ENCODE measurements at places on chromosomes 16 and 17.

DNA sequence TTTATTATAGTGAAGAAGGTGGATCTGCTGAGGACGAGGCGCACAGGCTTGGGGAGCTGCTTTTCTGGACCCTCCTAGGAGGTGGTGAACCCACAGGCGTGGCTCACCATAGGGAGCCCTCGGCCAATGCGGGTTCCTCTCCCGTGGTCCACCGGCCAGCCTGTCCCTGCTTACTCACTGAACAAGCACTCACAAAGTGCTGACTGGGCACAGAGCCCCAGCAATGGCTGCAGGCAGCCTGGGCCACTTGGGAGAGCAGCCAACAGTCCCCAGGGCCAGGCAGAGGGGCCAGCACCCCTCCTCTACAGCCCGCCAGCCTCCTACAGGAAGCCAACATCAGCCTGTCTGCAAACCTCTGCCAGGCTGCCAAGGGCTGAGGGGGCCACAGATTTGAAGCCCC lies 19.1 kb upstream of the NCBP3 start:
- DNase-seq: no peak

DNA sequence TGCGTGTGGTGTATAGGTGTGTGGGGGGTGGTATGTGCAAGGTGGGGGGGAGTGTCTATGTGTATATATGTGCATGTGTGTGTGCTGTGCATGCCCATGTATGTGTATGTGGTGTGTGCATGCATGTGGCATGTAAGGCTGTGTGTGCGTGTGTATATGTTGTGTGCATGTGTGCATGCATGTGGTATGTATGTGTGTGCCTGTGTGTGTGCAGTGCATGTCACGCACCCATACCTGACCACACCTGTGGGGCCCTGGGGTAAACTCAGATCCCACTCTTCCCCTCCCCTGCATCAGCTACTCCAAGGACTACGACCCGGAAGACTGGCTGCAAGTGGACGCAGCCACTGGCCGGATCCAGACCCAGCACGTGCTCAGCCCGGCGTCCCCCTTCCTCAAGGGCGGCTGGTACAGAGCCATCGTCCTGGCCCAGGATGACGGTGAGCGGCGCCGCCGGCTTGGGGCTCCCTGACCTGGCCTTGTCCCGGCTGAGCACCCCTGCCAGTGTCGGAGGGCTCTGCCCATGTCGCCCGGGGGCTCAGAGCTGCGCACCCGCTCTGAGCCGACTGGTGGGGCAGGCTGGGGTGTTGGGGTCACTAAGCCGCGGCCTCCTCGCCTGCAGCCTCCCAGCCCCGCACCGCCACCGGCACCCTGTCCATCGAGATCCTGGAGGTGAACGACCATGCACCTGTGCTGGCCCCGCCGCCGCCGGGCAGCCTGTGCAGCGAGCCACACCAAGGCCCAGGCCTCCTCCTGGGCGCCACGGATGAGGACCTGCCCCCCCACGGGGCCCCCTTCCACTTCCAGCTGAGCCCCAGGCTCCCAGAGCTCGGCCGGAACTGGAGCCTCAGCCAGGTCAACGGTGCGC lies 9.1 kb downstream of the SLC22A31 start:
- DNase-seq: peak; percentile 31

- DNase-seq: no peak
Measured at GRCh38 chr16:56233795-56234566, 42.7 kb downstream of the GNAO1 start.

- no peak for DNase-seq
Measured at GRCh38 chr17:19787733-19788357, 39.7 kb upstream of the ALDH3A1 start.

DNA sequence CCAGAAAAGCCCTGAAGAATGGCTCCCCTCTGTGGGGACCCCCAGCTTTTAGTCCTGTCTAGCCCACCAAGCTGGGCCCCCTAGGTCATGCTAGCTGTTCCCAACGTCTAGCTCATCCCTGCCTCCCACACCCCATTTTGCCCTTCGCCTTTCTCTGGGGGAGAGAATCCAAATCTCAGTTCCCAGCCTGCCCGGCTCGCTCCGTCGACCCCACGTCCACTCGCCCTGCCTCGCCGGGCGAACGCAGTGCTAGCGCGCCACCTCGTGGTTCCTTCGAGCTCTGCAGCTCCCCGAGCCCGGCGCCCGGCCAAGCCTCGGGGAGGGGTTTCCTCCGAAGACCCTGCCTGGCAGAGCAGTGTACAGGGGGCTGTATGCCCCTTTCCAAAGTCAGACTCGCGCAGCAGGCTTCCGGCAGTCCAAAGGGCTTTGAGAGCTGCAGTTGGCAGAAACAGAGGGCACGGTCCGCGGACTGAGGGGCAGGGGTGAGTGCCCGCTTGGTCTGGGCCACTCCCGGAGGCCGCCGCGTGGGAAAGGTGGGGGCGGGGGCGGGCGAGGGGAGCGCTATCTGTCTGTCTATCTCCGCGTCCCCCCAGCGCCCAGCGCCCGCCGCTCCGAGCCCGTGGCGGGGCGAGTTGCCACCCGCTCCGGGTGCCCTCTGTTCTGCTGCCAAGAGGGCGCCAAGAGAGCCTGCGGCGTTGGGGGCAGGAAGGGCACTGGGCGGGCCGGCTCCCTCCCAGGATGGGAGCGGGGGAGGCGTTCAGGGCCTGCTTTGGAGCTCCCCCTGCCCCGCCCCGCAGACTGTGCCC lies 1.7 kb upstream of the DLX3 start:
- DNase-seq: peak; percentile 75

- DNase-seq: peak; percentile 37
Measured at GRCh38 chr17:62703261-62703775, 75.8 kb downstream of the MRC2 start.

DNA sequence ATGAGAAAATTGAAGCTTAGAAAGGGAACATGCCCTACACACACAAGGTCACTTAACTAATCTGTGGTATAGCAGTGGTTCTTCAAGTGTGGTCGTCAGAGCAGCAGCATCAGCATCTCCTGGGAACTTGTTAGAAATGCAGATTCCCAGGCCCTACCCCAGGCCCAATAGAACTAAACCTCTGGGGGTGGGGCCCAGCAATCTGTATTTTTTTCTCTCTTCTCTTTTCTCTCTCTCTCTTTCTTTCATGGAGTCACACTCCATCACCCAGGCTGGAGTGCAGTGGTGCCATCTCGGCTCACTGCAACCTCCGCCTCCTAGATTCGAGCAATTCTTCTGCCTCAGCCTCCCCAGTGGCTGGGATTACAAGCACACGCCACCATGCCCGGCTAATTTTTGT lies 3.9 kb downstream of the NLE1 start:
- no peak for DNase-seq

DNA sequence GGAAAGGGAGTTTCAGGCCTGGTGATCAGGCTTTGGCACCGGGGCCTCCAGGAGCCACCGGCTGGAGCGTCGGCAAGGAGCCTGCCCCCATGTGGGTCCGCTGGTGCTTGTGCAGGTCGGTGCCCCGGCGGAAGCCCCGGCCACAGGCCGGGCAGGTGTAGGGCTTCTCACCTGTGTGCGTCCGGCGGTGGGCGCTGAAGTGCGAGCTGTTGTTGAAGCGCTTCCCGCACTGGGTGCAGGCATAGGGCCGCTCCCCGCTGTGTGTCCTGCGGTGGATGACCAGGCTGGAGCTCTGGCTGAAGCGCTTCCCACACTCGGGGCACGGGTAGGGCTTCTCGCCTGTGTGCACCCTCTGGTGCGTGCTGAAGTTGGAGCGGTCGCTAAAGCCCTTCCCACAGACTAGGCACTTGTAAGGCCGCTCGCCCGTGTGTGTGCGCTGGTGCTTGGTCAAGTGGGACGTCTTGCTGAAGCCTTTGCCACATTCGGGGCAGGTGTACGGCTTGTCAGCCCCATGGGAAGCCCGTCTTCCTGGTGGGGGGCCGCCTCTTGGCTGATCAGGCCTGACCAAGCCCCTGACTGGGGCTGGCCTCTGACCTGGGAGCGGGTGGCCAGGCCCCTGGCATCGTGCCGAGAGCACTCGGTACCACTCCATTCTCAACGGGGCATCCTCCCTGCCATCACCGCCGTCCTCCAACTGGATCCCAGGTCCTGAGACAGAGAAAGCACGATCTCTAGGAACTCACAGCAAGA lies 14.4 kb downstream of the ZNF500 start:
- no peak for DNase-seq

- no peak for DNase-seq
Measured at GRCh38 chr17:41392278-41392677, 5.1 kb downstream of the KRT31 start.

GRCh38 chr17:75769536-75769935 lies 4.5 kb upstream of the GALK1 start:
- no peak for DNase-seq

GRCh38 chr16:180101-180675 lies at the start of gene HBQ1:
TSS of gene HBQ1 (plus strand) at chr16:180459. CDS start at chr16:180487, 28 bp downstream.
- DNase-seq: peak; percentile 49

GRCh38 chr16:2223942-2224486 lies 623 bp downstream of the E4F1 start:
- DNase-seq: no peak

- no peak for DNase-seq
Measured at GRCh38 chr16:85903559-85903958, 4.6 kb downstream of the IRF8 start.

DNA sequence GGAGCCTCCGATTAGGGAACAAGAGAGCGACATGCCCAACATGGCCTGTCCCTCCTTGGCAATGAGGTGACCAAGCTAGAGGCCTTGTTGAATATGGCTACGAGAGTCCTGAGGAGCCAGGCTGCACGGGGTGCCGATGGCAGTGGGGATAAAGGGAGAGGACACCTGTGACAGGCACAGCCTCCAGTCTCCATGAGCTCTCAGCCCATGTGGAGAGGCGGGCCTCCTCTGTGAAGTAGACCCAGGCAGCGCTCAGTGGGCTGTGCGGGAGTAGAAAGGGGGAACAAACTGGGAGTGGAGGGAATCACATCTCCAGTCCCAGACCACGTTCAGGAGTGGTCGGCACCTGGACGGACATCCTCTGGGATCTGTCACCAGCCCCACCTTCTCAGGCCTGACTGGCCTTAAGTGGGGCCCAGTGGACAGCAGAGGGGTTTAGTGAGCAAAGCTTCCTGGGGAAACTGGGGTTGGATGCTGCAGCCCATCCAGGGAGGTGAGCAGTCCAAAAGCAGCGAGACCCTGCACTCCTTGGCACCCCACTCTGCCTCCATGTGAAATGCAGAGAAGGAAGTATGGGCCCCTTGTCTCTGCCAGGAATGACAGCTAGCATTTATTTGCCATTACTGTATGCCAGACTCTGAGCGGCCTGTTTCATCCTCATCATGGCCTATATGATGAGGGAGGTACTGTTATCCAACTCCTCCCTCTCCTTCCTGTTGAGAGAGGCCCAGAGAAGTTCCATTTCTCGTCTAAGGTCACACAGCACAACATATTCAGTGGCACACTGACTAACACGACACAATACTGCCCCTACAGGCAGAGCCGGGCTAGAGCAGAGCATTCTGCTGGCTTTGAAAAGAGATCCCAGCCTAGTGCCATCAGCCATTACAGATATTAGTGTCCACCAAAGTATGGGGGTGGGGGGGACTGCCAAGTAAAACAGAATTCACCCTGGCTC lies 4.5 kb upstream of the TMEM92 start:
- peak; percentile 62 for DNase-seq

GRCh38 chr17:79951361-79952264 lies 84.1 kb downstream of the TBC1D16 start:
- no peak for DNase-seq

GRCh38 chr16:85612191-85612800 lies 826 bp upstream of the GSE1 start:
- DNase-seq: peak; percentile 60

DNA sequence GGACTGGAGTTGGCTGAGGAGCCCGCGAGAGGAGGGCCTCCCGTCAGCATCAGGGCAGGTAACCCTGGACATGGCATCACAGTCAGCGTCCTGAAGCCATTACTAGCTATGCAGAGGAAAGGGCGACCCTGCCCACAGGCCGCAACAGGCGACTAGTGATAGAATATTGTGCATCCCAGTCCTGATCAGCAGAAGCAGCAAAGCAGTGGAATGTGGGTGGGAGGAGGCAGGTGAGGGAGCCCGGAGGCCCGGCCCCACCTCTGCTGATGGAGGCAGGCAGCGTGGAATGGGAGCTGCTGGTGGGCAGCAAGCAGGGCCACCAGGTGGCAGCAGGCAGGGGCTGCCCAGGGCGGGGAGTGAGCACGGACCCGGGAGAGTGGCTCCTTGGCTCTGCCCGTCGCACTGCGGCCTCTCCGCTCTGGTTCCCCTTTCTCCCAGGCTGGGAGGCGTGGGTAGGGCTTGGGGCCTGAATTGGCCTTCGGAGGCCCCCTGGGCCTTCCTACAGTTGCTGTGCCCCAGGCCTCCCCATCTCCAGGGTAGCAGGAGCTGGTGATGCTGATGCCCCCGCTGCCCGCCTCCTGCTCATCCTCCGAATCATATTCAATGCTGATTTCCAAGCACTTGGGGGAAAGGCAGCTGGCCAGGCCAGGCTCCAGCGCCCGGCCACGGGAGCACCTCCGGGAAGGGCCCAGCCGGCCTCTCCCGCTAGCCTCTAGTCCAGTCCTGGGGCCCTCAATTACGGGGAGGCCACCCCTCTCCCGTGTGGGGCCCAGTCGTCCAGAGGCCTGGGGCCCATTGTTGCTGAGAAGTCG lies 20.2 kb downstream of the TSPOAP1 start:
- peak; percentile 15 for DNase-seq

DNA sequence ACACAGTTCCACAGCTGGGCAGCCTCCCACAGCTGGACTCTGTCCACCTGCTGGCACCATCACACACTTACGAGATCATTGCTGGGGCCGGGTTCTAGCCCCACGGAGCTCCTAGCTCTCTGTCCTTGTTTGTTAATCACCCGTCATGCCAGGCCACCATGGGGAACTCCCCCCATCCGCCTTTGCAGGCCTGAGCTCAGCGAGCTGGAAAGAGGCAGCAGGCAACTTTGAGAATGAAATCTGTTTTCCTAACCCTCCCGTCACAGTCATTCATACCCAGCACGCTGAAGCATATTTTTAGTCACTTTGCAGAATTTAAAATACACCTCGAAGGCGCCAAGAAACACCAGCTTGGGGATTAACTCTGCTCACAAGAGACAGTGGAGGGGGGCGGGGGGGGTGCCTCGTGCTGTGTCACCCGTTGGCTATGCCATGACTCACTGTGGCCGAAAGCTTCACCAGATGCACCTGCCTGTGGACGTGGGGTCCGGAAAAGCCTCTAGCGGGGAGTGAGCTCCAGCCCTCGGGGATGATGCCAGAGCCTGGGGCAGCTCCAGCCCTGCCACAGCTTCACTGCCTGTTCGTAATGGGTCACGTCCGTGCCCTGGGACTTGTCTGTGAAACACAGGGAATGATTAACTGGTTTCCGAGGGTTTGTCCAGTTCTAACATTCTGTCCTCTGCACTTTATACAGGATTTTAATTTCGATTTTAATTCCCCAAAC lies 1.4 kb upstream of the SPNS2 start:
- DNase-seq: no peak

GRCh38 chr17:17512866-17513265 lies 16.7 kb upstream of the RASD1 start:
- no peak for DNase-seq

- peak; percentile 32 for DNase-seq
Measured at GRCh38 chr17:79843474-79843815, 4.2 kb upstream of the CBX4 start.

All from stimulated activated naive CD8-positive, alpha-beta T cell treated with anti-CD3 and anti-CD28 coated beads, Interleukin-15, amount 100 ng/mL, for 72 hours (primary cell).